Astrocyte of the cerebellum (primary cell): ENCODE measurements at places on chromosomes 6 and 20.

DNA sequence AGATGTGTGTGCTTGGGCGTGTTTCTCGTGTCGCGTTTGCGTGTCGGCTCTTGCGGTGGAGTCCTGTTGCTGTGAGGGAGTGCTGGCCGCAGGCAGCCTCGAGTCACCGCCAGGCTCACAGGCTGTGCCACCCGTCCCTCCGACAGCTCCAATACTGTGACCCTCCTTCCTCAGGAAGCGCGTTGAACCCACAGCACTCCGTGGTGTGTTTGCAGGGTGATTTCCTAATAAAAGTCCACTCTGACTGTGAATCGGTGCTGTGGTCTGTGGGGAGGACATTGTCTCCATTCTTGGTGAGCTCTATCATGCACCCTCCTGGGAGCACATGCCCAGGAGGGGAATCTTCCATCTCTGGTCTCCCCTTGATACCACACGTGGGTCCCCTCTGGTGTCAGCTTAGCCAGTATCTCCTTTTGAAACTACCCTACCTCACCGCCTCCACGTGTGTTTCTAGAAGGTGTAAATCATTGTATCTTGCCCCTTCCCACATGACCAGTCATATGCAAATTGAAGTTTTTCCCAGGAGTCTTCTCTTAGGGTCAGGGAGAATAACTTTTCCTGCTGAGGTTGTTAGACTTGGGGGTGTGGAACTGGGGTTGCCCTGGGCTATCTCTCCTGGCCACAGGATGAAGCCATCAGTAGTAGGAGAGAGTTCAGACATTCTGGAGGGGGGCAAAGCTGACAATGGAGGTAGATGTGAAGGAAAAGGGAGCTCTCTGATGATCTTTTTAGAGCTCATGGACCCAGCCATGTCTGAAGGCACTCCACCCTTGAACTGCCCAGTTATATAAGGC is 13.3 kb upstream of the PCMTD2 start:
- no peak for DNase-seq

GRCh38 chr6:140857739-140858380 is 1274.9 kb upstream of the GJE1 start:
- DNase-seq, result peak; percentile 77

- DNase-seq, result no peak
Measured at GRCh38 chr20:3705970-3706739, 6.2 kb downstream of the SIGLEC1 start.

GRCh38 chr6:57173056-57173885 is 1.1 kb downstream of the BAG2 start:
- DNase-seq, result no peak

- DNase-seq, result no peak
Measured at GRCh38 chr6:154251116-154251515, 105.5 kb downstream of the IPCEF1 start.

DNA sequence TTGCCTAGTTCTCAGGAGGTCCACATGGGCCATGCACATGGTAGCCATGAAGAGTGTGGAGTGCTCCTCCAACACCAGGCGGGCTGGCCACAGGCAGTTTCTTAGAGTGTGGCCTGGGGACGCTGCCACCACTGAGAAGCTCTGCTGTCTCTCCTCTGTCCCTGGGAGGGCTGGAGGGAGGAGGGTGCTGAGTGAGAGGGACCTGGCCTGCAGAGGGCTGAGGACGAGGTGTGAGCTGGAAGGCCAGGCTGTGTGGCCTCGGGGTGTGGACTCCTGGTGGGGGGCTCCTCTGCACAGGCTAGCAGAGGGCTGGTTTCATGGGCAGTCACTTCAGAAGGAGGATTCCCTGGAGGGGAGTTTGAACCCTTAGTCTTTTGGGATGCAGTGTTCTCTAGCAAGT is 39.7 kb downstream of the SYNJ2 start:
- no peak for DNase-seq

DNA sequence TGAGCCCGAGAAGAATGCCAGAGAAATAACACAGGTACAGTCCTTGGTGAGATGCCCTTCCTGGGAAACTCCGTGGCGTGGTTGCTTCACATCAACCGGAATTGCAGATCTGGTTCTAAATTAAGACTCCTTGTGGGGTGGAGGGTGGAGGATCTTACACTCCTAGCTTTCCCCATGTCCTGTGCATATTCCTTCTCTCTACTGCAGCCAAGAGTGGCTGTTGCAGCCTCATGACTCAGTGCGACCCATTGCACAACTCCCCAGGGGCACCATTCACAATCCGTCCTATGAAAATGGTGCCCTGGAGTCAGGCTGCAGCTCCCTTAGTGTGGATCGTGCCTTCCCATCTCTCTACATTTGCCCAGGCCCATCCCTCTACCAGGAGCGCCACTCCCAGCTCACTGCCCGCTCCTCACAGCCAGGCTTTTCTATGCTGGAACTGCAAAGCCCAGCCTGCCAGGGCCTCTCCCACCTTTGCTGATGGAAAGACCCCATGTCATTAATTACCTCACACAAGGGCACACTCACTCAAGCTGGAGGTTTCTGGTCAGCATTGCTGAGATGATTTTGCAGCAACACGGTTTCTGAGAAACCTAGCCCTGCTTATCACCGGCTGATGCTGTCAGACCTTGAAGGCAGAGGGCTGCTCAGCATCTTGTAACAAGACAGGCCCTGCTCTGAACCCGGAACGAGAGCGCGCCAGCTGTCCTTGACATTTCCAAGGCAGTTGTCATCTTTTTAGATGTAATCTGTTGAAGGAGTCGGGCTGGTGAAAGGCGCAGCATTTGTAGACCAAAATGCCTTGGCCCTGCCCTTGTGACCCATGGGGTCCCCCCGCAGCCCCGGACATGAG is 39.7 kb downstream of the SIRPA start:
- DNase-seq, result no peak

DNA sequence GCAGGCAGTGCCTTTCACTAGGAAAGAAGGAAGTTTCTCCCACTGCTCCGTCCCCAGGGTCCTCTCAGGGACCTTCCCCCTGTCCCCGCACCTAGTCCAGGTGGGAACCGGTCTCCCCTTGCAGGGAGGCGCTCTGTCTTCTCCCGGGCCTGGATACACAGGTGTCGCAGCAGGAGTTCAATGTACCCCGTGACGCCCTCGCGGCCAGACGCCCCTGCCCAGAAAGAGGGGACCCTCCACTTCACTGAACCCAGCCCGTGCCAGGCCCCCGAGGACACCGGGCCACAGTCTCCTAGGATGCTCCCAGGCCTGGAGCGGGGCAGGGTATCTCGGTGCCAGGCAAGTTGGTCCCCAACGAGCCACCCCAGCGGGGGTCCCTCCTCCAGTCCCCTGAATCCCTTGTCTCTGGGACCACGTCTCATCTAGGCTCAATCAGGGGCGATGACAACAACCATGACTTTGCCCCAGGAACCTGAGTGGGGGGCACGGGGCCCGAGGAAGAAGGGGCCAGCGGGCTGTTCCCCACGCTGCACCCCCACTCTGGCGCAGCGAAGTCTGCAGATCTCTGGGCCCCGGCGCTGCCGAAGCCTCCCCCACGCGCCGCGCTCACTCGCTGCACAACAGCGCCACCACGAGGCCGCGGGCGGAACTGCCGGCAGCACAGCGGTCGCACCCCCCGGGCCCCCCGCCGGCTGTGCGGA is 103.0 kb downstream of the EDN3 start:
- no peak for DNase-seq

GRCh38 chr20:21393166-21393565 is 4.2 kb downstream of the NKX2-4 start:
- no peak for DNase-seq

- DNase-seq, result no peak
Measured at GRCh38 chr6:31641370-31641769, 11.1 kb downstream of the BAG6 start.

- DNase-seq, result no peak
Measured at GRCh38 chr6:90428514-90428913, 131.9 kb upstream of the BACH2 start.

- no peak for DNase-seq
Measured at GRCh38 chr6:133115946-133116345, 125.2 kb upstream of the EYA4 start.

DNA sequence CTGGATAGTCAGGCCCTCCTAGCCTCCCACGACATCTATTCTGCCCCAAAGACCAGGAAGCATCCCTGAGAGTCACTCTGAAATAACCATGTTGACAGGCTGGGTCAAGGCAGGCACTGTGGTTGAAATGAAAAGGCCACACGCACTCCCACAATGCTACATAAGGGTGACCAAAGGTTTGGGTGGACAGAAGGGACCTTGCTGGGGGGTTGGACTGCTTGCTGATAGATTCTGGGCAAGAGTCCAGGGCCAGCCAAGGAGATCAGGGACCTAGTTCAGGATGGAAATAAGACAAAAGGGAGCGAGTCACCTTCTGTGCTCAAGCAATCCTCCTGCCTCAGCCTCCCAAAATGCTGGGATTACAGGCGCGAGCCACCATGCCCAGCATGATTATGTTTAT is 32.5 kb upstream of the DSN1 start:
- DNase-seq, result no peak

GRCh38 chr6:55666606-55667225 is 87.7 kb upstream of the HMGCLL1 start:
- DNase-seq, result no peak

- DNase-seq, result peak; percentile 67
Measured at GRCh38 chr6:79868098-79868722, 79.1 kb downstream of the ELOVL4 start.

DNA sequence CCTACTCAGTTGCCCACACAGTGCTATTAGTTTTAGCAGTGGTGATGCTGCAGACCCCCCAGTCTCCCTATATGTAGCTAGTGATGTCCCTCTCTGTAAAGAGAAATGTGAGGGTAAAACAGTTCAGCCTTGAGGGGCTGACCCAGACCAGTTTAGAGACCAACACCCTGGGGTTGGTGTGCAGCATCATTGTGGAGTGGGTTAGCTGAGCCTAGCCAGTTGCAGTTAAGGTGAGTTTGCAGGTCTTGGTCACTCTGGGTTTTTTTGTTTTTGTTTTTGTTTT is 401 bp upstream of the B3GALT4 start:
- no peak for DNase-seq

- DNase-seq, result no peak
Measured at GRCh38 chr6:87754828-87755227, 52.8 kb upstream of the AKIRIN2 start.

DNA sequence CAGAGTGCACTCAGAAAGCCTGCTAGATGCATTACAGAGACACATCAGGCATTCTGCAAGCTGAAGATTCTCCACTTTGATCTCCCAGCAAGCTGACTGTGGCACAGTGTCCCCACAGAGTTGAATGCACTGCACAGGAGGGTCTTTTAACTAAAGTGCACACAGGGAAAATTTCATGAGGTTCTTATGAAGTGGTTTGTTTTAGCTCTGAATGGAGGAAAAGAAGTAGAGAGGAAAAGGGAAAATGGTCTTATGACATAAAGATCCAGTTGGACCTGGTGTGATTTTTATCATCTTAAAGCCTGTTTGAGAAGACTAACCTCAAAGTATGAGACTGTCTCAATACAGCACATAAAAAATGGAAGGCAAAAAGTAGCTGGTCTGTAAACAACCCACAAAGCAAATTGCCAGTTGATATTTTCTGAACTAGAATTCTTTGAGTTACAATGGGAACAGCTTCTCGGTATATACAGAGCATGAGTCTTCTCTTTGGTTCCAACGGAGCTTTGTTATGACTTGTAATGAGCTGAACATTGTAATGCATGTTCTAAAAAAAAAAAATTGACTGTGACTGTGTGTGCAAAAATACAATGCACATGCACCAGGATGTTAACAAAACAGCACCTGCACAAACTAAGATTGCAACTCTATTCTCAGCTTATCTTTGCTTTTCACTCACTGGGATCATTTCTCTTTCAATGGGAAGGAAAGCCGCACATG is 383.0 kb upstream of the ID4 start:
- DNase-seq, result no peak

- no peak for DNase-seq
Measured at GRCh38 chr6:22732176-22732970, 163.0 kb downstream of the HDGFL1 start.

GRCh38 chr20:46610145-46610544 is 41.1 kb downstream of the SLC13A3 start:
- DNase-seq, result no peak
